ENCODE measurements at places on chromosomes 7 and 10.

DNA sequence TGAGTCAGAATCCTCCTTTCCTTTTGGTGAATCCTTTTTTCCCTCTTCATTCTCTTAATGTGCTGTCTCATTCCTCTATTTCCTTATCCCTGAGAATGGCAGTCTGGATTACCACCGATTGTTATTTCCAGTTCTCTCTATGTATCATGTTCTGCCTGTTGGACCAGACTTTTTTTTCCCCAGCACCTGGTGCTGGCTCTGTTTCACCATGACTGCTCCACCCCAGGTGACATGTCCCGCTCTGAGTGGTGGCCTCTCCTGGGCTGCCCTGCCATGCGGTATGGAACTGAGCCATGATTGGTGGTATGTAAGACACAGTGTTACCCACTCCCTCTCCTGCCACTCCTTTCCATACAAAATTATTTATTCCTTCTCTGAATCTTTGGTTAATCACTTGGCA, 399.9 kb downstream of the GATA3 start:
- no peak for DNase-seq

- DNase-seq, result no peak
These were observed 7.5 kb downstream of the RASGEF1A start for GRCh38 chr10:43259213-43259991.

GRCh38 chr7:26850193-26850651, 14.2 kb downstream of the SKAP2 start:
- DNase-seq, result no peak

- no peak for DNase-seq
These were observed 32.5 kb upstream of the ERCC6 start for GRCh38 chr10:49571388-49571787.

- no peak for DNase-seq
These were observed 116.1 kb upstream of the ZMIZ1 start for GRCh38 chr10:78952686-78953085.

- no peak for DNase-seq
These were observed 148.1 kb downstream of the SLC16A9 start for GRCh38 chr10:59561477-59562121.

DNA sequence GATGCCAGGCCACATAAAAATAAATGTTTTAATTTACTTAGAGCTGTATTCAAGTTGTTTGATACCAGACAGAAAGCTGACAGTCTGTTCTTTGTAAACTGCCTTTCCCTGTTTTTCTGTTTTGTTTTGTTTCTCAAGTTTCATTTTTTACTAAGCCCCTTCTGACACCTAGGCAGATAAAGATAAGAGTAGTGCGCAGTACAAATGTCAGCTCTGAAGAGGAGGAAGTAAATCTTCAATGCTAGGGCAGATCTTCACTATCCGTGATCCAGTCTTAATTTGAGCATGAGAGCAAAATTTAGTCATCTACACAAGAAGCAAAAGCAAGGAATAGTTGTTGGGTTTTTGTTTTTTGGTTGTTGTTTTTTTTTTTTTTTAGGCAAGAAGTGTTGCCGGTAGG, 27.3 kb downstream of the MTURN start:
- no peak for DNase-seq

GRCh38 chr10:72626444-72626754, 520 bp upstream of the MICU1 start:
- DNase-seq, result no peak
